ENCODE measurements at places on chromosomes 4 and X.

- no peak for DNase-seq
Measured at GRCh38 chr4:122687531-122688061, 44.9 kb upstream of the BBS12 start.

GRCh38 chr4:3324093-3324815 is 31.4 kb downstream of the RGS12 start:
- DNase-seq = no peak

- DNase-seq = no peak
Measured at GRCh38 chr4:15906020-15906443, 32.5 kb downstream of the FGFBP1 start.

DNA sequence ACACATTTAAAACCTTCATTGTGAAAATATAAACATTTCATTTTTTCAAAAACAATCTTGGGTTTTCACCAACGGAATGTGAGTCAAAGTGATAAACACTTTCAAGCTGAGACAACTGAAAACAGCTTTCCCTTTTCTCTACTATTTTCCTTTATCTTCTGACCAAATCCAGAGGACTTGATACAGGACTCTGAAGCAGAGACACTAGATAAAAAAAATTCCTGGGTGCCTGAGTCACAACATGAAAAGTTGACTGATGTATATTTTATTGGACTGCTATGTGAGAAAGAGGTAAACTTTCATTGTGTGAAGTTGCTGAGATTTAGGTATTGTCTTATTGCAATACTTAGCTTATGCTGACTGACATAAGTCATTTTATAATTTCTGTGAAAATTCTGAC is 411.2 kb downstream of the SPOCK3 start:
- no peak for DNase-seq

DNA sequence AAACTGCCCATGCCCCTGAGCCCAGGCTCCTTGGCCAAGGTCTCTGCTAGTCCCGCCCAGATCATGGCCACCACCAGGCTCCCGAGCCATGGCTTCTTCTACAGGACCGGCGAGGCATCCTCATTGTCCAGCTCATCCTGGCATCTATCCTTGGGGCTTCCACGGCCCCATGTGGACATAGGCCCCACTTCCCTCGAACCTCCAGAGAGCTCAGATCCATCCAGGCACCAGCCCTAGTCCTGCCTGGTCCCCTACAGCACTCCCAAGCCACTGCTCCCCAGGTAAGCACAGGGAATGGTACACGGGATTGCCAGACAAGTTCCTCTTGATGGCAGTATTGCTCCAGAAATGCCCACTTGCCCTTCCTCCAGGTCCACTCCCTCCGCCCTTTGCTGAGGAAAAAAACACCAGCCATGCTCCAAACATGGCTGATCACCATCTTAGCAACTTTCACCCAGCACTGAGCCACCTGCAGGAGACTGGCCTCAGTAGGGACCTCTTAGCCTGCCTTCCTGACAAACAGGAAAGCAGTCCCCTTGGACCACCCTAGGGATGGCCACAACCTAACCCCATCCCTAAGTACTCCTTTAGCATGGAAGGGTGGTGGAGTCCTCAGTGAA is 272.1 kb upstream of the AGTR2 start:
- DNase-seq = no peak

DNA sequence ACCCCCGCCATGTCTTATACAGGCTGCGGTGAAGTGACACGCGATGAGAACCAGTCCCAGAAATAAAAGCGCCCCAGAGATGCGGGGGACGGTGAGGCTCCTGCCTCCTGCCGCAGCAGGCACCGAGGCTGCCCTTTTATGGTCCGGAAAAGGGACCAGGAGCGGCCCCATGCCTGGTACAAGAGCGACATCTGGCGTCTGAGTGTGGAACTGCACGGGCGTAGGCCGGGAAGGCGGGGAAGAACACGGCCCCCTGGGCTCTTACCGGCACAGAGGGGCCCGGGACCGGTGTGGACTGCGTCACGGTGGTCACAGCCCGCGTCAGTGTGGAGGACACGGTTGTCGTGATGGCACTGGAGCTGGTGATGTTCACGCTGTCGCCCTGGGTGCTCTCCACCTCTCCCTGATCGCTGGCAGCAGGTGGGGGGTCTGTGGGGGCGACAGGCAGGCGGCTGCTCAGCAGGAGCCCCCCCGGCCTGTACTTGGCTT is 8.9 kb upstream of the RENBP start:
- DNase-seq = peak; percentile 93

GRCh38 chr4:48030470-48030869 is 13.9 kb downstream of the NIPAL1 start:
- peak; percentile 47 for DNase-seq

GRCh38 chrX:119240356-119240755 is 4.3 kb downstream of the PGRMC1 start:
- DNase-seq = no peak

DNA sequence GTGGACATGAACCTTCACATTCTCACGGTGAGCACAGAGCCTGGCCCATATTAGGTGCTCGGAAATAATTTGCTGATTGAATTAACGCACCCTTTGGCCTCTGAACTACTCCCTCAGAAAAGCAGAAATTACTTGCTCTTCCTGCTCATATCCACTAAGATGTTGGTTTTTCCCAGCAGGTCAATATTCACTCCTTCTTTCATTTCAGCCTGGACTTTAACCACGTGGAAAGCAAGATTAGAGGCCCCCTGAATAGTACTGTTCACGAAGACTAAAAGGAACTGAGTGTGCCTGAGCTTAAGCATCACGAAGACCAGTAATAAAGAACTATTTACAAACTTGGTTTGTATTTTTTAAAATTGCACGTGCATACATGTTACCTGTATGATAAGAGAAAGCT is 9.9 kb downstream of the MTNR1A start:
- no peak for DNase-seq

DNA sequence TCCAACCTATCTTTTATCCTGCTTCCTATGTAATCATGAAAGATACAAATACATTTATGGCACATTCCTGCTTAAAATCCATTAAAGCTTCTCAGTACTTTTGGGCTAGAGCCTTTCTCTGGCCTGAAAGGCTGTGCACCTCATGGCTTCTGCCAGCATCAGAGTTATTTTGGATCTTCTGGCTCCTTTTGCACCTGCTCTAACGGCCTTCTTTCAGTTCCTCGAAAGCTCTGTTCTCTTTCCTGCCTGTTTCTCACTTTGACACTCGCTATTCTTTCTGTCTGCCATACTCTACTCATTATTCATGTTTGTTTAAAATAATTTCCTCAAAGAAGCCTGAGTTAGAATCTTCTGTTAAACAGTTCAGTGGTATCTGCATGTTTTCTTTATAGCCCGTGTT is 86.0 kb downstream of the LRP2BP start:
- no peak for DNase-seq

GRCh38 chr4:118969359-118969758 is 80.7 kb downstream of the SYNPO2 start:
- DNase-seq = no peak

GRCh38 chrX:124239324-124239723 is 93.1 kb upstream of the TEX13D start:
- DNase-seq = peak; percentile 59

DNA sequence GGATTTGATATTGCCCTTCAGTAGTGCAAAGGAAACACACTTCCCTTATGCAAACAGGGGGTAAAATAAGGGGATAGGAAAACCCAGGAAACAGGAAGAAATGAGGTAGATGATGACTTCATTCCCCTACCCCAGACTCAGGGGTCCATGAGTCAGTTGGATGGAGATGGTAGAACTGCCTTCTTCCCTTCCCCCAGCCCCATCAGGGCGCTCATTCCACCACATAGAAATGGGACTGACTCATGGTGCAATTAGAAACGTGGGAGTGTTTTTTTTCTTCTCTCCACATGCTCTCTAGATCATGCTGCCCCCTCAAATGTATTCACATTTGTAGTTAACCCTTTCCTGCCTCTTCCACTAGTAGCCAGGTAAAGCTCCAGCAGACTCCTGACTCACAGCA is 23.1 kb upstream of the ARMCX2 start:
- no peak for DNase-seq

Data from activated CD4-positive, alpha-beta T cell treated with anti-CD3 and anti-CD28 coated beads, Interleukin-2, amount 10 ng/mL, durations not matched to agents 24 days and 14 days (primary cell).